Caki2 (cell line): ENCODE measurements at places on chromosomes 11 and 22.

- DNase-seq: no peak
Measured at GRCh38 chr22:36762687-36763260, 13.1 kb downstream of the IFT27 start.

GRCh38 chr11:26778000-26778757 lies 56.3 kb upstream of the SLC5A12 start:
- DNase-seq: no peak

GRCh38 chr11:32024948-32025347 lies 65.9 kb upstream of the RCN1 start:
- DNase-seq: no peak

DNA sequence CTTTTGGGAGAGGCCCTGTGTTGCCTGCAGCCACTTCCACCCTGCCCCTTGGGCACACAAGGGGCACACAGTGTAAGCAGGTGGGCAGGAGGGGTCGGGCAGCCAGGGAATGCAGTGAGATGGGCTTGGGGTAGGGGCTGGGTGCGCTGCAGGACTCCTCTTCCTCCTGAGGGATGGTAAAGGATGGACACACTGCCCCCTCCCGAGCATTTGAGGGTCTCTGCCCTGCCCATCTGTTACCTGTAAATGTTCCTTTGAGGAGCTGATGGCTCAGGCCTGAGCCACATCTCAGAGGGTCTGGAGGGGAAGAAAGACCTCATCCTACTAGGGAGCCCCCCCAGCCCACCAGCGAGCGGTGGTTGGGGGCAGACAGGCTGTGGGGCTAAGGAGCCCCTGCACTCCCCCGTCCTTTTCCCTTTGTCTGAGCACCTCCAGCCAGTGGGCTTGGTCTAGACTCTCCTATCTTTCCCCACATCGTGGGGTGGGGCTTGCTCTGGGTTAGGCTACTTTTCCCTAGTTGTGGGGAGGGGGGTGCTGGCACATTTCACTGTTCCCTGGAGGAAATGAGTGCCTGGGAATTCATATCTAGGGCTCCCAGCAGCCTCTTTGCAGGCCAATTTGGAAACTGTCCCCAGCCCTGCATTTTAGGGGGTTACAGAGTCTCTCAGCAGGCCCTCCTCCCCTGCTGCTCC lies 1.7 kb upstream of the TSSC4 start:
- DNase-seq: no peak

GRCh38 chr11:63765688-63766241 lies 2.8 kb downstream of the ZFTA start:
- no peak for DNase-seq

DNA sequence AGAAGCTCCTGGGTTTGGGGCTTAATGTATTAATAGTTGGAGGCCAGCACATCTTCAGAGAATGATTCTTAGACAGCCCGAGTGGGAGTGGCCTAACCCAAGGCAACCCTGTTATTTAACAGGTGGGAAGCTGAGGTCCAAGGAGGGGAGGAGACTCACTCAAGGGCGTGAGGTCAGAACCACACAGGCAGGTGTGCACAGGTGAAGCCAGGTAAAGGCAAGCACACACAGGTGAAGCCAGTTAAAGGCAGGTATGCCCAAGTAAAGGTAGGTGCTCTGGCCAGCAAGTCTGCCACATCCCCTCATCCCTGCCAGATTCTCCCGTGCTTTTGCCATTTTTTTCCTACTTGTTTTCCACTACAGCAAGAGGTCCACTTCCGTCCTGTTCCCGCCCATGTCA lies 2.9 kb upstream of the SHANK2 start:
- DNase-seq: no peak

DNA sequence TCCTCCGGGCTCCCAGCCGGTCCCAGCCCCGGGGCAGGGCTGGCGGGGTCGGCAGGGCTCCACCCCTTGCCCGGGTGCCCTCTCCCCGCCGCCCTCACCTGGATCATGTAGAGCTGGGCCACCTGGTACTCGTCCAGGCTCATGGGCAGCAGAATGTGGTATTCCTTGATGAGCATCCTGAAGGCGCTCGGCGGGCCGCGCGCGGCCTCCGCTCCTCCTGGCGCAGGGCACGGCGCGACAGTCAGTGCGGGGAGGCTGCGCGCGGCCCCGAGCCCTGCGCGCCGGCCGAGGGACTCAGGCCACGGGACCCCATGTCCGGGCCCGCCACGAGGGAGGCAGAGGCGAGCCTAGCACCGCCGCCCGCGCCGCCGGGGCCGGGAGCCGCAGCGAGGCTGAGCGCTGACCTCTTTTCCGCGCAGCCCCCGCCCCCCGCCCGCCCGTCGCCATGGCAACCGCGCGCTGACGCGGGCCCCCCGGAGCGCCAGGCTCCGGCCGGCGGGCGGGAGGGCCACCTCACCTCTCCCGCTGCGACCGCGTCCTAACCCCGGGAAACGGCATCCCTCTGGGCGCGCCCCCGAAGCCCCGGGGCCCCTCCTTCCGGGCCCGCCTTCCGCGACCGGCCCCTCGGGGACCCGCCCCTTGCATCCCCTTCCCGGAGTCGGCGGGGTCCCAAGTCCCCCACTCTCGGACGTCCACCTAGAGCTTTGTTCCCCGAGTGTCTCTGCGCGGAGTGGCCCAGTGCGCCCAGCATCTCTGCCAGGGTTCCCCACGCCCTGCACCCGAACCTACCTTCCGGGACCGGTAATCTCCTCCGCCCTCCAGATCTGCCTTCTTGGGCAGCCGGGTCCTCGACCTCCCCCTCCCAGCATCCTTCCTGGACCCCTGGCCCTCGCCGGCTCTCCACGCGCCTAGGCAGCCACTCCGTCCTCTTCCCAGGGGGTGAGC lies 886 bp downstream of the PITPNM1 start:
- peak; percentile 63 for DNase-seq

DNA sequence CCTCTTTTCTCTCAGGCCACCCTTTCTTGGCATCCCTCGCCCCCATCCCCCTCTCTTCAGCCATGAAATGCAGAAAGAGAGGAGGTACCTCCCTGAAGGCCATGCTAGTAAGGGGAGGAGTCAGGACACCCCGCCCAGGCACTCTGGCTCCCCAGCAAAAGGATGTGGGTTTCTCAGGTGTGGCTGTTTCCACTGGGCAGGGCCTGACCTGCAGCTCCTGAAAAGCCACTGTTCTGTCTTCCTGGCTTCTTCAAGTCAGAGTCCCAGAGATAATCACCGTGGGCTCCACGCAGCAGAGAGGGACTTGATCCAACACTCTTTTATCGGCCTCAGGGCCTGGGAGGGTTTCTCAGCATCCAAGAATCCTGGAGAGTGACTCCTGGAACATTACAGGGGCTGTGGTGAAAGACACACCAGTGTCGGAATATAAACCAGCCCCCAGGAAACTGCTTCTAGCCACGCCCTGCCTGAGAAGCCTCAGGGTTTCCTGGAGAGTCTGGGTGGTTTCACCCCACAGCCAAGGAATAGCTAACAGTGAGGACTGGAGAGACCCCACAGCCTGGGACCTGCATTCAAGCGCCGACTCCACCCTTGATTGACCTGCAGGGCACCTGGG lies 45.7 kb upstream of the TSPAN18 start:
- DNase-seq: no peak

GRCh38 chr11:15586741-15587473 lies 472.2 kb downstream of the INSC start:
- no peak for DNase-seq

GRCh38 chr22:25197340-25197739 lies 2.3 kb upstream of the CRYBB3 start:
- peak; percentile 8 for DNase-seq

DNA sequence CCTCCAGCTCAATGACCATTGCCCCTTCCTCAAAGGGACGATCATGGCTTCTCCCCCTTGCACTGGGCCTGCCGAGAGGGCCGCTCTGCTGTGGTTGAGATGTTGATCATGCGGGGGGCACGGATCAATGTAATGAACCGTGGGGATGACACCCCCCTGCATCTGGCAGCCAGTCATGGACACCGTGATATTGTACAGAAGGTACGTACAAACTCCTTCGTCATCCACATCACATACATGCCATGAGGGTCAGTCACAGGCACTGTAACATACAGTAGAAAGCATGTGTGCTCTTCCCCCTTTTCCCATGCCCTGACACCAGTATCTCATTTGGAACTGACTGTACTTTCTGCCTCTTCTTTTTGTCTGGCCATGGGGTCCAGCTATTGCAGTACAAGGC lies 4.0 kb downstream of the TAF10 start:
- DNase-seq: no peak

GRCh38 chr22:19761725-19762567 lies 1.4 kb downstream of the TBX1 start:
- DNase-seq: no peak

GRCh38 chr11:75031224-75031753 lies 42.6 kb downstream of the NEU3 start:
- peak; percentile 52 for DNase-seq

- DNase-seq: no peak
Measured at GRCh38 chr22:23836692-23837495, 1.9 kb downstream of the DERL3 start.

DNA sequence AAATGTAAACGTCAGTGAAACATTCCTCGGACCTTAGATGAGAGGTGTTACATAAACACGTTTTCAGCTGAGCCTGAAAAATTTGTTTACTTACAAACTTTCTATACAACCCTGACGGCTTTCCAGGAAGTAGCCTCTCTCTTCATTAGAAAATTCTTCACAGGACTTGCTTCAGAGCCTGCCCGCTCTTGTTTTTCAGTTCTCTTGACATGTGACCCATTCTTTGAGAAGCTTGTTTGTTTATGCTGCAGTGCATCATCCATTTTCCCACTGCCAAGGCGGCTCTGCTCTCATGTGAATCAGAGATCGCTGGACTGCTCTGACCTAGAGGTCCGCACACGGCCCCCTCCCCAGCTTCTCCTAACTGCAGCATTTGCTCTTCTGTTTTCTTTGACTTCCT lies 47.9 kb upstream of the ARHGAP42 start:
- no peak for DNase-seq

GRCh38 chr11:117188620-117189081 lies 10.1 kb downstream of the SIDT2 start:
- no peak for DNase-seq

GRCh38 chr11:37963440-37963839 lies 1365.4 kb upstream of the RAG2 start:
- DNase-seq: no peak

- DNase-seq: no peak
Measured at GRCh38 chr11:114846416-114846791, 168.1 kb downstream of the NXPE2 start.

- no peak for DNase-seq
Measured at GRCh38 chr22:19837915-19838314, 16.8 kb downstream of the GNB1L start.

GRCh38 chr11:130636722-130637464 lies 188.4 kb downstream of the ADAMTS15 start:
- DNase-seq: peak; percentile 92

GRCh38 chr11:79198203-79198897 lies 242.5 kb downstream of the TENM4 start:
- no peak for DNase-seq

DNA sequence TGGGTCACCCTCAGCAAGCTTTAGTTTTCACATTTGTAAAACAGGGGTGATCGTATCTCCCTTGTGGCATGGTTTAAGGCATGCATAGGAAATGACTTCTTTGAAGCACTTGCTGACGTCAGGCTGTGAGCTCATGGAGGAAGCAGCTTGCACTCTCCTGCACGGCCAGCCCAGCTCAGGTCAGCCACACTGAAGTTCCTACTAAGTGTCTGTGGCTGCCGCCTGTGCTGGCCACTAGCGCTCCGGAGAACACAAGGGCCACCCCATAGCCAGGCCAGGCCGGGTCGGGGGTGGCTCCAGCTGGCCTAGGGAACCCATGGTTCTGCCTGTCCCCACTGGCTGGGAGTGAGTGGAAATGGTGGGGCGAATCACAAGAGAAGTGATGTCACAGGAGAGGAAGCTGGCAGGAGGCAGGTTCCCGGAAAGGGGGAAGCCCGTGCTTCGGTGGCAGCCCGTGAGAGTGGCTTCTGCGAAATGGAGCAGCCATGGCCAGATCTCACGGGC lies 28.2 kb downstream of the KCTD17 start:
- DNase-seq: no peak

DNA sequence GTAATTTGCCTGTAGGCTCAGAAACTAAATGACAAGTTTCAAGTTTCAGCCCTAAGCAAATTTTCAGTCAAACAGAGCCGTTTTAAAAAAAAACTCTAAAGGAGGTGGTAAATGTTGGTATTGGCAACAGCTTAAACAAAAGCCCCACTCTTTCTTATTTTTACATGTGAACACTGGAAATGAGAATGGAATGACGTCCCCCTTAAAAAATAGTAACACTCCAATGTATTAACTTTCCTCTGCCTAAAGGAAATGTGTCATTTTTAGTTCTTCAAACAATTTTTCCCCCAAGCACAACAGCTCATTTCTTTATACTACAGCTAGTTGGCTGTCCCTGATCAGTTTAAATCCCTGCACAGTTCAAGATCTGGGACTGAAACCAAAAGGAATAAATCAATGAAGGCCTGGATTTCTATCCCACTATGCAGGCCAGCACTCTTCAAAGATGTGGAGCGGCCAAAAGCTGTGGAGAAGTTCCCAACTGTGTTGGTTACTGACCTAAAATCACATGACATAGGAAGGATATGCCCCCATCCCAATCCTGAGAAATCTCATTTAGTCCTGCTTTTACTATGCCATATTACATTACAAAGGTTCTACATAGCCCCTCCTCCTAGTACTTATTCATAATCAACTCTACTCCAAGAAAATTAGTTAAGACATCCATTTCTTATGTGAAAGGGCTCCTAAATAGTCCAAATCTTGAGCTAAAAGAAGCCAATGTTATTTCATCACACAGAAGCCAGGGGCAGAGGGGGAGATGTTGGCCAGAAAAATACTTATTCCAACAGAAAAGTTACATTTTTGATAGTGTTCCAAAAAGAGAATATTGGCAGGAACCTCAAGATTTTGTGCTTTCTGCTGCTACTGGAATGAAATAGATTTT lies 95.9 kb downstream of the CADM1 start:
- no peak for DNase-seq

- no peak for DNase-seq
Measured at GRCh38 chr11:134390706-134391569, 21.1 kb downstream of the B3GAT1 start.

DNA sequence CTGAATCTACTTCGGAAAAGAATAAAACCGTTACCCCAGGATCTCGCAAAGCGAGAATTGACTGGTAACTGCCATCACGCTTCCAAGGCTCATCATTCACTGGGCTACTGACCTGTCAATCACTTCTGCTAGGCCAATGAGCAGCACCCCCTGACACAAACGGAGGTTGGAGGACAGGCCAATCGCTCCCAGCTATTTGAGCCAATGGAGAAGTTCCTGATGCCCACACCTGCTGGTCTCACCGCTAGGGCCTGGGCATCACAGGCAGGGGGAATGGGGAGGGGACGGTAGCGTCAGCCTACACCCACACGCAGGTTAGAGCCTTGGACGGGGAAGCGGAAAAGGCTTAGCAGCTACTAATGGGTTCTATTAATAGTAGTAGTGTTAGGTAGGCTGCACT lies 56.7 kb upstream of the CHST1 start:
- DNase-seq: no peak
